ENCODE measurements at places on chromosomes 7 and 10. TPM values are rescaled to one million over a fixed set of nuclear protein-coding genes. Genes with fewer than 3 reads are reported as not detected.
A peak's percentile ranks its signal among the peaks of the same experiment; 100 is the strongest.

GRCh38 chr10:126155528-126155927 lies 232.7 kb downstream of the ADAM12 start:
- no peak for DNase-seq

KCNIP2 gene
- 1.4 TPM for total RNA-seq

- DNase-seq: no peak
Measured at GRCh38 chr7:6154542-6155404, 117.7 kb downstream of the CYTH3 start.

DNA sequence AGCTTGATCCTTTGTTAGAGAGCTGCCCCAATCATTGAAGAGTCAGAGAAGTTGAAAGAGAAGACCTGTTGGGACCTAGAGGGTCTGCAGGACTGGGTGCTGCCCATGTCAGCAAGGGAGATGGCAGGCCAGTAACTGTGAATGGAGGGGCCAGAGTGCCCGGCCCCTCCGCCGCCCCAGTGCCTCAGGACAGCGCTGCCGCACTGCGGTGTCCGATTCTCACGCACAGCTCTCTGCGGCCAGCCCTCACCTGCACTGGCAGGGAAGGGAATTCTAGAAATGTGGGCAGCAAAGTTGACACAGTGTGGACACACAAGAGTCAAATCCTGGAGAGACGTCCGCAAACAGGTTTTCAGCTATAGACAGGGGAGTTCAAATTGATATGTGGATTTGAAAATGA lies 373.5 kb downstream of the TCERG1L start:
- no peak for DNase-seq

NUTM2D gene
- 0.62 TPM for total RNA-seq

- DNase-seq: no peak
Measured at GRCh38 chr7:102834466-102834865, 78.3 kb upstream of the LRRC17 start.

ZNF488 gene
- 0.38 TPM for total RNA-seq

PPP1R3C gene
- 0.07 TPM for total RNA-seq

- DNase-seq: no peak
Measured at GRCh38 chr10:60594476-60595051, 183.7 kb upstream of the CDK1 start.

- no peak for DNase-seq
Measured at GRCh38 chr10:133195096-133195495, 34.9 kb upstream of the UTF1 start.

GRCh38 chr7:156000601-156001396 lies 188.5 kb upstream of the SHH start:
- DNase-seq: no peak

DNA sequence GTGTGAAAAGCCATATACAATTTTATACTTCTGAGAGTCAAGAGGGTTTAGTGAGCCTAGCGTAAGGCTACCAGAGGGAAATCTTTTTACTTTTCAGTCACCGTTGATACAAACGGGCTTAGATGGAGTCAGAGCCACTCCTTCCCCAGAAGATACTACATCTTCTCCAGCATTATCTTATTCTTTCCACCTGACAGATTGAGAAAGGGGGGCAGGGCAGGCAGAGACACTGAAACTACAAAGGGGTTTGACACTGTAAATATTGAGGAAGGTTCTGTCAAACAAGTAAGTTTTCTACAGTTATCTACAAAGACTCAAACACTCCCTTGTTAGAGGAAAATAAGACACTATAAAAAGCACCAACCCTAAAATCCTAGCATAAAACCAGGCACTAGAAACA lies 100.0 kb downstream of the RELN start:
- DNase-seq: no peak

- DNase-seq: no peak
Measured at GRCh38 chr7:19958309-19958896, 185.0 kb upstream of the TMEM196 start.

DNA sequence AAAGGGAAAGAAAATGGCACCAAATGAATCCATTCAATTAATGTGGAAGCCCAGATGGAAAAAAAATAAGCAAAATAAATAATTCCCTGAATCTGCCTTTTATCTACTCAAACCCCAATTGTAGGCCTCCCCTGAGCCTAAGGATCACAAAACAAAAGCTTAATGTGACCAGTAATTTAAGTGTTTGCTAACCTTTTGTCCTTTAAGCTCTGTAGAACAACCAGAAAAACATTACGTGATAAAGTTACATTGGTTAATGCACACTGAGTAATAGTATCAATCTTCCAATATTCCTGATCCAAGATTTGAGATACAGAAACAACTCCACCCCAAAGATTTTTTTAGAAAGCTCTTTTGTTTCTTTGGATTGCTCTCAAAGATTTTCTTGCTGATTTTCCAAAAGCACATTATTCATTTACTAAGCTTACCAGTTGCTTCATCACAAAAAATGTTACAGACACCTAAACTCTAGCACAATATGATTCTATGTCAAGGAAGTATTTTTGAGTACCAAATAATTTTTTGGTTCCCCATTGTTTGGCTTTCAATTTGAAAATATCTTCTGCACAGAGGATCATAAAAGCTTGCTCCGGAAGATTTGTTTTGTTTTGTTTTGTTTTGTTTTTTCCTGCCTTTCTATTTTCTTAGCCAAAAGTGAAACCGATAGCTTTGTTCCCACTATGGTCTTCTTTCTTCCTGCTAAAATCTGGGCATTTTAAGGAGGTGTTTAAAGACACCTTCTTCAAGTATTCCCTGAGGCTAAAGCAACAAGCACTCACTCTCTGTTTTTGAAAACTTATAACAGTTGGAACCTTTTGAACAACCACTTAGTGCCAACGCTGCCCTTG lies 54.2 kb downstream of the TRIL start:
- DNase-seq: no peak

GRCh38 chr7:1591396-1591795 lies 21.6 kb upstream of the PSMG3 start:
- no peak for DNase-seq

GRCh38 chr10:19713800-19714525 lies 102.3 kb upstream of the PLXDC2 start:
- no peak for DNase-seq

- no peak for DNase-seq
Measured at GRCh38 chr7:139838876-139839275, 9.8 kb downstream of the TBXAS1 start.

DNA sequence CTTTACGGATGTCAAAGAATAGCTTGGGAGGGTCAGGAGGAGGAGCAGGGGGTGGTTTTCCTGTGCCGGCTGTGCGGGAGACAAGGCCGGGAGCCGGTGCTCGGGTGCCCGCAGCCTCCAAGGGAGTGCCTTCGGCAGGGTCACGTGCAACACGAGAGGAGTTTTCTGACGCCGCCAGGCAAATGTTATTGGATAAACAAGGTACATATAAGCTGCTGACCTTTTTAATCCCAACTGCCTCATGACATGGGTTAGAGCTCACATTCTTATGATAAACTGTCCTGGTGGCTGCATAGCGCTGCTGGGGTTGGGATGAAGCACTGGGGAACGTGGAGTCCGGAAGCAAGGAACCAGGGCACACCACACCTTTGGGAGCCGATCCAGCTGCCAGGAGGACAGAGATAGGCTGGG lies 124.8 kb upstream of the PDLIM1 start:
- no peak for DNase-seq

- no peak for DNase-seq
Measured at GRCh38 chr7:112781110-112781509, 9.1 kb downstream of the TMEM168 start.

GIMAP1 gene
- 6.2 TPM for total RNA-seq

GRCh38 chr7:106952658-106953231 lies 87.7 kb downstream of the PIK3CG start:
- DNase-seq: no peak

SOSTDC1 gene
- total RNA-seq: not detected

GRCh38 chr7:2530071-2530987 lies 10.8 kb downstream of the LFNG start:
- peak; percentile 88 for DNase-seq

All from activated CD4-positive, alpha-beta memory T cell treated with anti-CD3 and anti-CD28 coated beads for 36 hours (primary cell).